ENCODE measurements at places on chromosomes 6 and 20.

- no peak for DNase-seq
Measured at GRCh38 chr6:154380741-154381140, 24.1 kb upstream of the IPCEF1 start.

DNA sequence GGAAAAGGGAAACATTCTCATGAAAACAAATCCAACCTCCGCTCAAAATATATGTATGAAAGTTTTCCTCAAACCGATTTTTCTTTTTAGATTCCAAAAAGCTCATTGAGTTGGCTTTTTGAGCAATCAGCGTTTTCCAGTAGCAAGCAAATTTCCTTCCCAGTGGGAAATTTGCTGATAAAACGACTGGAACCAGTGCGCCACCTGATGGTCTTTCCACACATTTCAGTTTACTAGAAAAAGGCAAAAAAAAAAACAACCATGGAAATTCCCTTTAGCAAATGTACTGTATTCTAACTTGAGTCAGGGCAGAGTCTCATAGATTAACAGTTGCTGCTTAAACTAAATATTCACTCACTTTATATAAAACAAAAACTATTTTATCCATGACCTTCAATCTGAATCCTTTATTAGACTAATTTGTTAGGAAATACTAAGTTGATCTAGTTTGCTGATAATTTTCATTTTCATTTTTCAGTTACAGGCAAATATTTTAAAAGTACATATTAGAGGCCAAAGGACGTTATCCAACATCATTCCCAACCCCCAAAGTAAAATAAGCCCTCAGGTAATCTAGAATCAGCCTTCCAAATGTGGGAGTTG lies 271.5 kb downstream of the FOXA2 start:
- DNase-seq, result peak; percentile 2

- no peak for DNase-seq
Measured at GRCh38 chr6:113434641-113435040, 422.5 kb upstream of the MARCKS start.

- DNase-seq, result peak; percentile 82
Measured at GRCh38 chr6:140921366-140922226, 1211.1 kb upstream of the GJE1 start.

- no peak for DNase-seq
Measured at GRCh38 chr6:32945953-32946352, 5.1 kb upstream of the HLA-DMB start.

- DNase-seq, result no peak
Measured at GRCh38 chr6:66555082-66555481, 848.1 kb upstream of the EYS start.

DNA sequence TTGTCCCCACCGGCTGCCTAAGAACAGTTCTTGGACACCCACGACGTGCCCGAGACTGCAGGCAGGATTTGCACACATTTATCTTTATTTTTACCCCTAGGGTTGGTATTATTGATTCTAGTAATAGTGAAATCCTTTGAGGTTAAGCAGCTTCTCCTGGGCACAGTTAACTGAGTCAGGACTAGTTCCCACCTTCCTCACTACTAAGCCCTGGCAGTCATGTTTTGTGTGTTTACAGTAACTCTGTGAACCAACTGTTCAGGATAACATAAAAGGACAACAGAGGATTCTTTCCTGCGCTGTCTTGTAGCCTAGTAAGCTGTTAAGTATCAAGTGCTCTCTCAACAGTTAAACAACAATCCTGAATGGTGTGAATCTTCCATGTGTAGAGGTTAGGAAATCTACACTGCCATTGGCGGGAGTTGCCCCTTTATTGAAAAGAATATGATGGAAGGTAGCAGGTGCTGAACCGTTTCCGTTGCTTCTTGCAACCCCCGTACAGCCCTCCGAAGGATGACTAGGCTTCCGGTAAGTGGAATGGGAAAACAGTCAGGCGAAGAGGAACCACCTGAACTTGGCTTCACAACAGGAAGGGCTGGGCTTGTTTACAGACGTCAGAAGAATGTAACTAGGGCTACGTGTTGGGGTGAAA lies 979 bp upstream of the SOD2 start:
- no peak for DNase-seq

DNA sequence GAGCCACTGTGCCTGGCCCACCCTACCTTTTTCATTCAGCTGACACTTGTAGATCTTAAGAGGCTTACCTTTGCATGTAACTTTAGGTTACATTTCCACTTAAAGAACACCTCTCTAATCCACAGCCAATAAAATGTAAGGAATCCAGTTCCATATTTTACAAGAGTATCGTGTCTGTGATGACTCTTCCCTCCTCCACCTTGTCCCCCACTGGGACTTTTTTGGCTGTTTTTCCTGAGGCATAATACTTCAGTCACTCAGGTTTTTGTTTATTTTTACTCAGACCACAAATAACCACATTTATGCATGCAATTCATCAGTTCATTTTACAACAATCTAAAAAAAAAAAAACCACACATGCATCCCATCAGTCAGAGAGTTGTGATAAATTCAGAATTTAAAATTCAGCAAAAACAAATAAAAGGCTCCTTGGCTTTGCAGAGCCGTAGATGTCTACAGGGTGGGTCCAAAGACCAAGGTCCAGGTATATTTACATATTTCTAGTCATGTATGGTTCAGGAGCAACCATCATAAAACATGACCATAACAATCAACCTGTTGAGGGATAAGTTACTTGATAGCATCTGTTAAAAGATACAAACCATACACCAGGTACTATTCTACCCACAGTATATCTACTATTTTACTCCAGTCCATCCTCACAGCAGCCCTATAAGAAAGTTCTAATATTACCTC lies 9.9 kb downstream of the ATXN1 start:
- DNase-seq, result peak; percentile 87

- DNase-seq, result no peak
Measured at GRCh38 chr6:13689511-13690256, 22.0 kb downstream of the RANBP9 start.

GRCh38 chr6:7671581-7671980 lies 54.3 kb upstream of the BMP6 start:
- DNase-seq, result peak; percentile 5

DNA sequence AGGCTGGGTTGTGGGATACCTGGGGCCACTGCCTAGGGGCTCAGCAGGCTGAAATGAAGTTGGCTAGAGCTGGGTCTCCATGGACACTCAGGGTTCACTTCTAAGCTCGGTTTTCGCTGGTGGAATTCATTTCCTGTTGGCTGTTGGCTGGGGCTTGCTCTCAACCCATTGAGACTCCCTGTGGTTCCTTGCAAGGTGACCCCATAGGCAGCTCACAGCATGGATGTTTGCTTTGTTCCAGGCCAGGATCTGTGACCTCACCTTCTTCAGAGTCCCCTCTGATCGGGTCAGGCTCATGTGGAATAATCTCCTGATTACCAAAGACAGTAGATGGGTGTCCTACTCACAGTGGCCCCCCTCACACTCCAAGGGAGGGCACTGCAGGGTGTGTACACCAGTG lies 229.3 kb downstream of the QKI start:
- DNase-seq, result no peak

DNA sequence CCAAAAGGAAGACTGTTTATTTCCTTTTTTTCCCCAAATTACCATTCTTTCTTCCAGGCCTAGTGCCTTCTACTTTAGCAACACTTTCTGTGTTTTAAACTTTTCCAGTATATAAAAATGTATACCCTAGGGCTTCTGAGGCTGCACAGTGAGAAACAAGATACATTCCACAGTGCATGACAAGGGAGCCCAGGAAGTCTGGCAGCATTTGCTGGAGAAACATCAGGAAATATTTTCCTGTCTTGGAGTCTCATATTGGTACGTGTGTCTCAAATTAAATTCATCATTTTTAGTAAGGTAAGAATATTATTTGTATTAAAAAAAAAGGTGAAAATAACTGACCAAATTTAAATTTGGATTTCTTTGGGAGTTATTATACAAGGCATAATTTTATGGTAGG lies 662.6 kb downstream of the RFPL4B start:
- peak; percentile 62 for DNase-seq

- DNase-seq, result no peak
Measured at GRCh38 chr6:68126089-68126749, 508.9 kb upstream of the ADGRB3 start.

GRCh38 chr6:162644153-162644552 lies 83.4 kb downstream of the PRKN start:
- DNase-seq, result no peak

DNA sequence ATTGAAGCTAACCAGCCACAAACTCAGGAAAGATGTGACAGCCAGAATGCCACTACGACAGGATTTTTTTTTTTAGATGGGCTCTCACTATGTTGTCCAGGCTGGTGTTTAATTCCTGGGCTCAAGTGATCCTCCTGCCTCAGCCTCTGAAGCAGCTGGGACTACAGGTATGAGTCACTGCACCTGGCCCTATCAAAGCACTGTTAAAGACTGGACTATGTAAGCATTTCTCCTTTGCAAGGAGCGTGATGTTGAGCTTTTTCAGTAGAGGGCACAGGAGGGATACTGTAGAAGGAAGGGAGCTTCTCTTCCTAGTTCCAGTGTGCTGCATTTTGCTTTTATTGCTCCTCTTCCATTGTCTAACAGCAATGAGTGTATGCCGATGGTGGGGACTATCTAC lies 35.8 kb downstream of the ZBTB9 start:
- DNase-seq, result no peak

DNA sequence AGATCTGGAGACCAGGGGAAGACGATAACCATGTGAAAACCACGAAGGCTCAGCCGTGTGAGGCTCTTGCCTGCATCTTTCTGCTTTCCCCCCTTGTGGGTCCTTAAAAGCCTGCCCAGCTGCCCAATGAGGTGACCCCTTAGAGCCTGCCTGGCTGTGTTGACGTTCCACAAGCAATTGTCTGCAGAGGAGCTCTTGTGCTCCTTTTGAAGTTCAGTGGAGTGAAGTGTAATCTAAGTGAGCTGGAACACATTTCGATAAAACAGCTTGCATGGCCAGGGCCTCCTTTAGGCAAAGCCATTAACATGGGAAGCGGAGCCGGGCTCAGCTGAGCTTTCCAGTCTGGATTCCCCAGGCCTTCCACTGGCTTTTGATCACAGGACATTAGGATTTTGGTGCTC lies 27.3 kb upstream of the TCP11 start:
- DNase-seq, result no peak

DNA sequence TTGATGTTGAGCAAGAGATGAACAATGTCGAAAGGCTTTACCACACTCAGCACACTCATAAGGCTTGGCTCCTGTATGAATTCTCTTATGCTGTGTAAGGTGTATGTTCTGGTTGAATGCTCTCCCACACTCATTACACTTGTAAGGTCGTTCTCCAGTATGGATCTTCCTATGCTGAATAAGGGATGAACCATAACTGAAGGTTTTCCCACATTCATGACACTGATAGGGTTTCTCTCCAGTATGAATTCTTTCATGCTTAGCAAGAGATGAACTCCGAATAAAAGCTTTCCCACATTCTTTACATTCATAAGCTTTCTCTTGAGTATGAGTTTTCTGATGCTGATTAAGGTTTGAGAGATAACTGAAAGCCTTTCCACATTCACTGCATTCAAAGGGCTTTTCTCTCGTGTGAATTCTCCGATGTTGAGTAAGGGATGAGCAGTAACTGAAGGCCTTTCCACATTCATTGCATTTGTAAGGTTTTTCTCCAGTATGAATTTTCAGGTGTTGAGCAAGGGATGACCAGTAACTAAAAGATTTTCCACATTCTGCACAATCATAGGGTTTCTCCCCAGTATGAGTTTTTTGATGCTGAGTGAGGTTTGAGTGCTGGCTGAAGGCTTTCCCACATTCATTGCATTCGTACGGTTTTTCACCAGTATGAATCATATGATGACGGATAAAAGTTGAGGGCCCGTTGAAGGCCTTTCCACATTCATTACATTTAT lies 21.1 kb downstream of the ZNF184 start:
- DNase-seq, result no peak

Measured in EL (cell line).